Heart right ventricle (tissue), 16 donors: ENCODE measurements at places on chromosomes 16 and 17. TPM values are rescaled to one million over a fixed set of nuclear protein-coding genes. Genes with fewer than 3 reads are reported as not detected.
A peak's percentile ranks its signal among the peaks of the same experiment; 100 is the strongest.

The SPATA32 gene
- total RNA-seq, result not detected

The HBZ gene
- not detected for total RNA-seq

The CHMP6 gene
- 26.4 TPM for total RNA-seq

The EMP2 gene
- 44.6 TPM for total RNA-seq

The KRTAP1-1 gene
- not detected for total RNA-seq

The KCNAB3 gene
- total RNA-seq, result 0.52 TPM

- no peak for DNase-seq
Measured at GRCh38 chr16:740459-740763, 386 bp downstream of the CIAO3 start.

- DNase-seq, result no peak
Measured at GRCh38 chr16:80197741-80198201, 343.0 kb upstream of the DYNLRB2 start.

DNA sequence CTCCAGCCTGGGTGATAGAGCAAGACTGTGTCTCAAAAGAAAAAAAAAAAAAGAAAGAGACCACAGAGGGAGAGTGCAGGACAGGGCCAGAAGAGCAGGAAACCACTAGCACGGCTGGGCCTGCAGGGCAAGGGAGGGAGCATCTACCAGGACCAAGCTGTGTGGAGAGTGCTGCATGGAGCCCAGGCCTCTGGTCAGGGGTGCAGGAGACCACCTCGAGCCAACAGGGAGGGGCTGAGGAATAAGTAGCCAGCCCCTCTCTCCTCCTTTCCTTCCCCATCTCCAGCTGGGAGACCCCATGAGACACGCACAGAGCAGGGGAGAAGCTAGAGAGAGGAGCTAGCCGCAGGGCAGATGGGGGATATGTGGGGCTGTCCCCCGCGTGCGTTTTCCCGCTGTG, 67.0 kb upstream of the DNAH17 start:
- DNase-seq, result no peak

GRCh38 chr17:79485419-79485985, 125.3 kb downstream of the RBFOX3 start:
- no peak for DNase-seq

- DNase-seq, result no peak
Measured at GRCh38 chr16:64486561-64486960, 635.3 kb downstream of the CDH11 start.

DNA sequence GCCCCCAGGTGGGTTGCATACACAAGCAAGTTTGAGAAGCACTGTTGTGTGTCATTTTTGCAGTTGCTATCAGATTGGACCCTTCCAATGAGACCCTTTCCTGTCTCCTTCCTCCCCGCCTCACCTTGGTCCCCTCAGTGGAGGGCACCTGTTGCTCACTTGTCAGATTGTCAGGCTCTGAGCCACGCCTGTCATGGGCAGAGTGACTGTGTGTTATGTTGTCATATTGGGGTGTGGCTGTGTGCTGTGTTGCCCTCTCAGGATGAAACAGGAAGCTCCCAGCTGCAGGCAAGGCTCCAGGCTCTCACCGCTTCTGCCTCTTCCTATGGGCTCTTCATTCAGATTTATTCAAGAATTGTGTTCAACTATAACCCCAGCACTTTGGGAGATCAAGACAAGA, 302.9 kb downstream of the CPPED1 start:
- peak; percentile 22 for DNase-seq

GRCh38 chr17:19933221-19933620, 44.4 kb downstream of the AKAP10 start:
- DNase-seq, result no peak

DNA sequence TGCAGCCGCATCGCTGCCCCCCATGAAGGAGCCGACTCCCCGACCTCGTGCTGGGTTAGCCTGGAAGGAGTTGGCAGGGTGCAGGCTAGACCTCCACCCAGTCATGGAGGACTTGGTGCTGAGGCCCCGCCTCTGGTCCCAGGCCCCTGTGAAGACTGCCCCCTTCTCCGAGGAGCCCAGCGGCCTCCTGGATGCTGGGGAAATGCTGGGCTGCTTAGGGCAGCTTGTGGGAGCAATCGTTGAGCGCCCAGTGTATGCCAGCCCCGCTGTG, 1.8 kb downstream of the SSTR5 start:
- no peak for DNase-seq

DNA sequence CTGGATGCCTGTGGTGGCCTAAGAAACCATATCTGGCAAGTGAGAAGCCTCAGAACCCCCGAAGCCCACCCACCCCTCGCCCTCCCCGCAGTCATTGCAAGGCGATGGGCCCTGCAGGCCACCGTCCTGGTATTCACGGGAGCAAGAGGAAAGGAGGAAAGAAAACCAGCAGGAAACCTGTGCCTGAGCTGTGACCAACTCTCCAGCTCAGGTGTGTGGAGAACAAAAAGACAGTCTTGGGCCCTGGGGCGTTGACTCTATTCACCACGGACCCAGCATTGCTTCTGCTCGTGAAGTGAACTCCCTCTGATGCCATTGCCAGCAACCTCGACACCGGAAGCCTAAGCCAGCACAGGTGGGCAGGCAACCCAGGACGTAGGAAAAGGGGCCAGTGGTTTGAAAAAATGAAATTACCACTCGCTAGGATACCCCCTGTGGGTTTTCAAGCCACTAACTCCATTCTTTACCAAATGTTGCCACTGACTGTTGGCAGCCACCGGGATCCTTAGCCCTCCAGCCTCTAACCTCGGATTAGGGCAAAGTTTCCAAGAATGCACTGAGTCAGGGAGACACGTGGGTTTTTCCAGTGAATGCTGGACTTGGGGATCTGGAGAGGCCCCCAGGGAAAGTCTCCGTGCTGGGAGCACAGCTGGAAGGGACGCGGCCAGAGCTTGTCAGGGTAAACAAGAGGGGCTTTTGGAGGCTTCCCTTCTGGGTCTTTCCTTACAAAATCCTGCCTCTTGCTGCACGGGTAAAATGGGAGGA, 25.1 kb downstream of the FA2H start:
- DNase-seq, result no peak

- peak; percentile 49 for DNase-seq
Measured at GRCh38 chr17:64406321-64407200, 15.9 kb upstream of the PECAM1 start.
